ENCODE measurements at places on chromosomes 2 and 18. TPM values are rescaled to one million over a fixed set of nuclear protein-coding genes. Genes with fewer than 3 reads are reported as not detected.

- DNase-seq: no peak
Observed at GRCh38 chr2:80893711-80894110, 589.2 kb upstream of the LRRTM1 start.

DNA sequence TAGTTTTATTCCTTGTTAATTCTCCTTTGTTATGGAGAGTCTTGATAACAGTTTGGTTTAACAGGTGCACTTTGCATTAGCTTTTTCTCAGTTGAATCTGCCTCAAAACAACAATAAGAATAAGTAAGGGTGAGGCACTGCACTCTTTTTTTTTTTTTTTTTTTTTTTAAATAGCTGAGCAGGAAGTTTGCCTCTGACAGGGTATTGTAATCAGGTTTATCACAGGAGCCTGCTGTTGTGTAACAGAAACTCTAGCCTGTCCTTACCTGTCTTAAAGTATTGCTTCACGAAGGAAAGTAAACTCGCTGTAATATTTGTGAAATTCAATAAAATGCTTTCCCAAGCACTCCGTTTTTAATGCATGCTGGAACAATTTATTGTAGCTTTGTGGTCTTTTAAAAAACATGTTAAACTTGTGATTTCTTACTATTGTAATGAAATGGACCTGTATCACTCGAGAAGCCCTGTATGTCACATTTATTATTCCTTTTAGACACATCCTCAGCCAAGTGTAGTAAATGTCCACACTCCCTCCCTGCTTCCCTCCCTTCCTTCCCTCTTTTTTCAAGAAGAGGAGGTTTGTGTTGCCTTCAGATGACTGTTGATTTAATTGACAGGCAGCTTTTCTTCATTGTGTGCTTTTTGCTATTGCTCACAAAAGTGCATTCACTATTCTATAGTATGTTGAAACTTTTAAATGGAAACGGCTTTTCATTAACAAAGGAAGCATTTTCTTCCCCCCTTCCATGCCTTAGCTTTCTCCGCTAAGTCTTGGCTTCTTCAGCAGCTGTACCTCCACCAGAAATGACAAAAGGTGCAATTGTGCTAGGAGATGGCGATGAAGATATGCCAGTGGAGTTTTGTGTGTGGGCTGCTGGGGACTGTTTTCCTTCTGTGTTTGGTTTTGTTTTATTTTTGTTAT is 52.7 kb downstream of the TAF1B start:
- DNase-seq: no peak

- DNase-seq: no peak
Observed at GRCh38 chr2:3535467-3535793, 16.1 kb upstream of the ADI1 start.

DNA sequence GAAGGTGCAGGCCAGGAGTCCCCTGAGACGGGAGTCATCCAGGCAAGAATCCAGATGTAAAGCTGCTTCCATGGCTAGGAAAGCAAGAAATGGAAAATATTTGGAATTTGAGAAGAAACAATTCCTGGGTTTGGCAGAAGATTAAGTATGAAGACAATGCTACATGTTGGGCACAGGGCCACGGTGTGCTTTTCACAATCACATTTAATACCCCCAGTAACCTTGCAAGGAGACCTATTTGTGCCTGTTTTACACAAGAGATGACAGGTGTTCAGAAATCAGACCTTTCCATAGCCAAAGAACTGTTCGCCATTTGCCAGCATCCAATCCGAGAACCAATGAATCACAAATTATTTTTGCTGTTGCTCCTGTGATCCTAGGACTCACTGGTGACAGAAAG is 50.5 kb downstream of the KCTD1 start:
- no peak for DNase-seq

Gene ZNF638
- total RNA-seq: 90.2 TPM

All from activated CD4-positive, alpha-beta T cell treated with anti-CD3 and anti-CD28 coated beads, Interleukin-2, amount 10 ng/mL, durations not matched to agents 24 days and 14 days (primary cell).